SK-MEL-5 (cell line): ENCODE measurements at places on chromosomes 12 and 14. TPM values are rescaled to one million over a fixed set of nuclear protein-coding genes. Genes with fewer than 3 reads are reported as not detected.

DNA sequence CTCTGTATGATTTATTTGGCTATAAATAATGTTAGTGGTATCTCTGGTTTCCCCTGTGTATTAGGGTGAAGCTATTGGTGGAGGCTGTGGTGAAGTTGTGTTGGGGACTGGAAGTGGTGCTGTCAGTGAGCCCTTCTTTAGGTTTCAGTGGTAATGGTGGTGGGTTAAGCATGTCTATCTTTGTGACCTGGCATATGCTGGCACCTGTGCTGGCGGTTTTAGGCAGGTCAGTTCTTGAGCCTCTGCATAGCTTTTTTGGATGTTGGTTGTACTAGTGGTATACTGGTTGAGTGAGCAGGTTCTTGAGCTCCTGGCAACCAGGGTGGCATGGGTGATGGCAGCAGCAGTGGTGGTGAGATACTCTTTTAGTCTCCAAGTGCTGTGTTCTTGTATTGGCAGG lies 161.9 kb upstream of the CAND1 start:
- DNase-seq: no peak

DNA sequence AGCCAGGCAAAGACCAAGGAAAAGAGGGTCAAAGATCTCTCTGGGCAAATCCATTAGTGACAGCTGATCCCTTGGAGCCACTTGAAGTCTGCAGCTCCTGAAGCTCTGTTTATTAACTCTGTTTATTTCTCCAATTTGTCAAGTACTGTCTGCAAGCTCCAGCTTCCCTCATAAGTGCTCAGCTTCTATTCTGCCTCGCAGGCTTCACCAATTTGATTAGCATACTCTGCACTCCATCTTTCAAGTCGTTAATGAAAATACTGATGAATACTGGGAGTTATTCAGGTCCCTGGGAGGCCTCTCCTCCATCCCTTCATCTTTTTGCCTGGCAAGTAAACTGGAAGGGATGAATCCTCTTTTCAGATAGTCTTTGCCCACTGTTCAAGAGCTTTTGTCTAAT lies 54.3 kb downstream of the TTC9 start:
- no peak for DNase-seq

- no peak for DNase-seq
Measured at GRCh38 chr14:65703521-65703920, 291.0 kb downstream of the FUT8 start.

DNA sequence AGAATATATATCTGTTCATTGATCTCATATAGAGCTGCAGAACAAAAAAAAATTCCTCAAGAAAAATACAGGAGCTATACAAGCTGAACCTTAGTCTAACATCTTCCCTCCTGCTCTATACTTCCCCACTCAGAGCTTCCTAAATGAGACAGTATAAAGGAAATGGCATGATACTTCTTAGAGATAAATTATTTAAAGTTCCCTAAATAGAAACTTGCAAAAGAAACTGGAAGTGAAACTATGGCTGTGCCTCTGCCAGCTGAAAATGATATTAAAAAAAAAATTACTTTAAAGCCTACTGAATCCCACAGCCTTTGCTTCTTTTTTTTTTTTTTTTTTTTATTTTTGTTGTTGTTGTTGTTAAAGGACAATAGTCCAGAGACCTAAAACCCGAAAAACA lies 11.6 kb upstream of the NEK9 start:
- no peak for DNase-seq

The ALDH1L2 gene
- total RNA-seq: 4.2 and 4.4 TPM in 2 replicates
